Heart left ventricle (tissue), 16 donors: ENCODE measurements at places on chromosomes 3 and 15. TPM values are rescaled to one million over a fixed set of nuclear protein-coding genes. Genes with fewer than 3 reads are reported as not detected.

The MITF gene
- 111 TPM for total RNA-seq

The ADAMTSL3 gene
- 7.1 TPM for total RNA-seq

- DNase-seq = no peak
Observed at GRCh38 chr15:63452552-63453136, 51.7 kb upstream of the USP3 start.

GRCh38 chr3:150631515-150632221 is 28.5 kb downstream of the SELENOT start:
- no peak for DNase-seq

The RTP3 gene
- total RNA-seq = not detected

DNA sequence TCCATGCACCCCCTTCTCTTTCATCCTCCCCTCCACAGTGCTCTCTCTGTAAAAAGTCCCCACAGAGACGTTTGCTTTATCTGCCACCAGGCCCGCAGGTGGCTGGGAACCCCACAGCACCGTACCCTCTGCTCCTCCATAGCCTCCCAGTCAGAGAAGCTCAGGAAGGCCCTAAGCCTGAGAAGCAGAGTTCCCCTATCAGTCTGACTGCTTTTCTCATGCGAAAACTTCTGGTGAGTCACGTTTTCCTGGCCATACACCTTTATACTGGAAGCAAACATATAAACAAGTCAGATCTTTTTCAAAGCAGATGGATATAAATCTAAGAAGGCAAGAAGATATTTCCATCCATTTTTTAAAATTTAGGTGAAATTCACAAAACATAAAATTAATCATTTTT is 51.5 kb upstream of the MEF2A start:
- DNase-seq = no peak

GRCh38 chr3:189531271-189531670 is 99.9 kb upstream of the TP63 start:
- DNase-seq = no peak

DNA sequence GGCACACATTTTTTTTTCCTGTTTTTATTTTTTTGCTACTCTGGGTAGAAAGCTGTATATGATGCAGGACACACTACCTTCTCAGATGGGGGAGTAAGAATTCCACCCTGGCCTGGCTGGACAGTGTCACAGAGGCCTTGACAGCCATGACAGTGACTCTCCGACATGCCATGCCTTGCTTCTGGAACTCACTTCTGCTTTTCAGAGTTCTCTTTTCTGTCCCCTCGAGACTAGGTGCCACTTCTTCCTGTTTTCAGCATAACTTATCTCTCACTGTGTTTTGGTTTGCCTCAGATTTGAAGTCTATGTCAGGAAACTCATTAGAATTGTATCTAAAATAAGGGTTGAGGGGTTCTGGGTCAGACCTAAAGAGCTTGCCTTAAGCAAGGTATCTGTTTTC is 69.1 kb upstream of the SEC13 start:
- no peak for DNase-seq

- no peak for DNase-seq
Observed at GRCh38 chr15:48811325-48811958, 573 bp upstream of the CEP152 start.

- DNase-seq = no peak
Observed at GRCh38 chr3:46449755-46450552, 14.8 kb downstream of the LTF start.

GRCh38 chr3:123776071-123776782 is 107.9 kb downstream of the MYLK start:
- DNase-seq = no peak

DNA sequence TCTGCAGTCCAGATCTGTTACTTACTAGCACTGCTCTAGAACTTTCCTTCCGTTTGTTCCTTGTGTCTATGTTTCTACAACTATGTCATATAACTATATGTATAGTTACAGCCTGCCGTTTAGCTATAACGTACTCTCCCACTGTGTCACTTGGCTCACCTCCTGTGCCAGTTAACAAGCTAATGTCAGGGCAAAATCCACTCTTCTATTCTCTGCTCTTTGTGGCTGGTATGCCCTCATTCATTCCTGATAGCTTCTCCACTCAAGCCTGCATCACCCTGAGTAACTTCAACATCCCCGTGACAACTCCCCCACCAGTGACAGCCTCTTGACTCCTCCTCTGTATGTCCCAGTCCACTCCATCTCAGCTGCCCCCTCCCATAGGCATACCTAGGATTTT is 229.2 kb downstream of the TJP1 start:
- no peak for DNase-seq
